ENCODE measurements at places on chromosomes 16 and 17. TPM values are rescaled to one million over a fixed set of nuclear protein-coding genes. Genes with fewer than 3 reads are reported as not detected.

The SERPINF2 gene
- total RNA-seq: 3.2 TPM

The MARVELD3 gene
- total RNA-seq: 0.36 TPM

The GH1 gene
- total RNA-seq: not detected

The CCL13 gene
- 28.8 TPM for total RNA-seq

The CENPN gene
- total RNA-seq: 3.9 TPM

The KRTAP4-6 gene
- total RNA-seq: not detected

The WDR59 gene
- total RNA-seq: 95.4 TPM

The PHKB gene
- total RNA-seq: 94.2 TPM

The RNF167 gene
- 76.5 TPM for total RNA-seq

Measured in sciatic nerve (tissue), 2 donors.